EH (cell line): ENCODE measurements at places on chromosomes 7 and 10.

- DNase-seq, result no peak
Observed at GRCh38 chr7:44772867-44773266, 23.6 kb upstream of the PPIA start.

- no peak for DNase-seq
Observed at GRCh38 chr7:22477876-22478450, 22.0 kb downstream of the STEAP1B start.

DNA sequence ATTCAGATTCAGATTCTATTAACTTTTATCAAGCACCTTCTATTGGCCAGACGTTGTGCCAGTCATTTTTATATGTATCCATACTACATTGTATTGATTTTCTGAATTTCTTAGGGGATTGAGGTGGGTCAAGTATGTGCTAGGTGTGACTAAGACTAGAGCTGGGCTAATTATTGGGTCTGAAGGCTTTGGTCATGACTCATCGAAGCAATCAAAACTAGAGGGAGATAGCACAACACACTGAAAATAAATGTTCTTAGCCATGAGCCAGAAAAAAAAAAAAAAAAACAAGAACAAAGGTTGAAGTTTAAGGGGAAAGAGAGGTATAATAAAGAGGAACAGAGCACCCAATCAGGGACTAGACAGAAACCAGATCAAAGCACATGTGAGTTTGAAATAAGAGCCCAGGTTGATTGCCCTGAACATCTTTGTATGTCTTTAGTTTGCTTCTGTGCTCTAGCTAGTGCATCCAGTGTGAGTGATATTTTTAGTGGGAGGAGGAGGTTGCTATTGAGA, 171.6 kb upstream of the FOXP2 start:
- DNase-seq, result no peak

GRCh38 chr7:111371437-111371836, 190.9 kb downstream of the IMMP2L start:
- DNase-seq, result no peak

DNA sequence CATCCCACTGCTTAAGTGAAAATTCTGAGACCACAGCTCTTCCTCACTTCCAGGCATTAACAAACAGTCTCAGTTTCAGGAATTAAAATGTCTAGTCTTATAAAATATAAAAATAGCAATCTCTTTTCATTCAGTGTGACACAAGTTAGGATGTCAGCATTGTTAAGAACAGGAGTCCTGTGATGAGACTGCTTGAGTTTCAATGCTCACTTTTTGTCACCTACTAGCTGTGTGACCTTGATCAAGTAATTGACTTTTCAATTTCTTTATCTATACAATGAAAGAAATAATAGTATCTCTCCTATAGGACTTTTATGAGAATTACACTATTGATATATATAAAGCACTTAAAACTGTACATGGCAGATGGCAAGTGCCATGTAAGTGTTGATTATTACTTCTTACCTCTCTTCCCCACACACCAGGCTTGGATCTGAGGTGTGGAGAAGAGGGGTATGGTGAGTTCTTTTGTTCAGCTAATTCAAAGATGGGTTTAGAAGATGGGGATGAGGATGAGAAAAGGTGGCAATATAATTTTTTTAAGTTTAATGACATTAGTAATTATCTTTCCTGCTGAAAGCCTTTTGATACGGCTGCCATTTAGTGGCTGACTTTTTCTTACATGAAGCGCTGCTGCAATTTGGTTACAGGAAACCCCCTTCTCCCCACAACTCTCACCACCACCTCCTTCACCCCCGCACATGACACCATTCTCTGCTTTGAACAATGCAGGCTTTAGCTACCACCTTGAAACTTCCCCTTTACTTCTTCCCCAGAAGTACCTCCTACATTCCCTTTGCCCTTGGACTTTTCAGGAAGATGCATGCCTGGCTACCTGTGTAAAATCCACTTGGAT, 20.8 kb upstream of the HYAL4 start:
- DNase-seq, result no peak
